GM23338 (cell line): ENCODE measurements at places on chromosomes 12 and 14.

DNA sequence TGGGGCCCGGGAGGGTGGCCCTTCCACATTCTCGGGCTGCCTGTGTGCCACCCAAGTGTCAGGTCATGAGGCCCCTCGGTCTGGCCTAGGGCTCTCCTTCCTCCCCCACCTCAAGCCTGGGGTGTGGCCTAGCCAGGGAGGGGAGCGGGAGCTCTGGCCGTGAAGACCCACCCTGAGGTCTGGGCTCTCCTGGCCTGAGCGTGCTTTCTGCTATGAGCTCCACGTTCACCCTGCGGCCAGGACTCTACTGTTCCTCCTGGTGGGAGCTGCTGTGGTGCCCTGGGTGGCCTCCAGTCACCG lies 12.0 kb downstream of the PACS2 start:
- no peak for DNase-seq

DNA sequence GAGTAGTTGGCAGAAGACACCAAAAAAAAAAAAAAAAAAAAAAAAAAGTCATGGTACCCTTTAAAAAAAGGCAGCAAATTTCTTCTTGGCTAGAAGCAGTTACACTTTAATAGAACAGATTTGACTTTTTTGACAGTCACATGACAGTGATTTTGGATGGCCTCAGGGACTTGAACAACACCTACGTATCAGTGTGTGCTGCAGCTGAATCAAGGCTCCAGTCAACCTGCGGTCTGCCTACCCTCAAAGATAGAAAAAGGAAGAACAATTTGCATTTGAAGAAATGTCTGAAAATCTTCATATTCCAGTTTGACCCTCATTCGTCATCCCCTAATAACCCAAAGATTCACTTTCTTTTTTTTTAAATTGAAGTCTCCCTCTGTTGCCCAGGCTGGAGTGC lies 53.9 kb downstream of the MDM2 start:
- DNase-seq: no peak

- DNase-seq: no peak
Measured at GRCh38 chr12:48811437-48812090, 6.7 kb upstream of the CACNB3 start.

DNA sequence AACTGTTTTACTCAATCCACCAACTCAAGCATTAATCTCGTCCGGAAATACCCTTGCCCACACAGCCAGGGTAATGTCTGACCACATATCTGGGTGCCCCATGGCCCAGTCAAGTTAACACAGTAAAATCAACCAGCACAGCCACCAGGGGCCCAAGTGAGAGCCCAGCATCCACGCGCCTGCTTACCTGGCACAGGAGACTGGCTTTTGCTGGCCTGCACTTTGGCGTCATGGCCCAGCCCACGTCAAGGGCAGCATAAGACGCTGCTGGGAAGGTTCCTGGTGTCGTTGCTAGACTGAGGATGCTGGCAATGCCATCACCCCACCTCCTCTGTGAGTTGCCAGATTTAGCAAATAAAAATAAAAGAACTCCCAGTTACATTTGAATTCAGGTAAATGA lies 53.6 kb upstream of the BCL11B start:
- no peak for DNase-seq

GRCh38 chr14:55194656-55195355 lies 3.4 kb upstream of the DLGAP5 start:
- no peak for DNase-seq

DNA sequence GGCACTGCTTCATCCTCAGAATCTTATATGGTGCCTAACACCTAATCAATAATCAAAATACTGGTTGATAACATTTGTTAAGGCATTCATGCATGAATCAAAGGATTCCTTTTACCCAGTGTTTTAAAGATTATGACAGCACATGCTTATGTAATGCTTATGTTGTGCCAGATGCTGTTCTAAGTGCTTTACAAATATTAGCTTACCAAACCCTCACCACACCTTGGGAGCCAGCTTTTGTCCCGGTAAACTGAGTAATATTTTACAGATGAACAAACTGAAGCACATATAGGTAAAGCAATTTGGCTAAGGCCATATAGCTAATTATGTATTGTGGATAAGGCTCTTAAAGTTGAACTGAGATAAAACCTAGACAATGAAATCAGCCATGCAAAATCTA lies 209.2 kb downstream of the ALX1 start:
- no peak for DNase-seq

DNA sequence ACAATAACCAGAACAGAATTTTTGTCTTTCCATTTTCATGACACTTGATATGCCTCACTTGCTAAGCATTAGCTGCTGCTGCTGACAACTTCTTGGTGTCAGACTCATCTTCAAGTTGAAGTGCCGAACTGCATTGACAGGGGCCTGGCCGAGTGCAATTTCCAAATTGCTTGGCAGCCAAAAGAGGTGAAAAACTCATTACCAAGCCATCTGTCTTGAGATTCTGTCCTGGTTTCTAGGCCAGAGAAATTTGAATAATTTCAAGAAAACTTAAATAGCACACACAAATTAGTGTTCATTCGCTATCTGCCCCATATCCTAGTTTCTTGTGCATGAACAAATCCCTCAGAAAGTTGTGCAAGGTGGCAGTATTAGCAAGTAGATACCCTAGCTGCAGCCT lies 165.3 kb upstream of the RASSF8 start:
- no peak for DNase-seq

GRCh38 chr14:97120611-97121031 lies 323.4 kb downstream of the VRK1 start:
- DNase-seq: no peak

GRCh38 chr14:49621114-49621881 lies 699 bp downstream of the MGAT2 start:
- DNase-seq: peak; percentile 76

GRCh38 chr12:88241862-88242570 lies 99.9 kb downstream of the TMTC3 start:
- no peak for DNase-seq
